ENCODE measurements at places on chromosomes 16 and 17. TPM values are rescaled to one million over a fixed set of nuclear protein-coding genes. Genes with fewer than 3 reads are reported as not detected.

SAMD14 gene
- 105 TPM for polyA plus RNA-seq

ROGDI gene
- 241 TPM for polyA plus RNA-seq

FAM171A2 gene
- 73.6 TPM for polyA plus RNA-seq

SCNN1G gene
- polyA plus RNA-seq = not detected

NUFIP2 gene
- polyA plus RNA-seq = 20.9 TPM

CHP2 gene
- polyA plus RNA-seq = not detected

CSH2 gene
- not detected for polyA plus RNA-seq

SEZ6L2 gene
- 52.7 TPM for polyA plus RNA-seq

G6PC1 gene
- polyA plus RNA-seq = not detected

COPZ2 gene
- not detected for polyA plus RNA-seq

NEUROD2 gene
- polyA plus RNA-seq = not detected

KRT28 gene
- polyA plus RNA-seq = not detected

TOX3 gene
- 2.8 TPM for polyA plus RNA-seq

CRYBA1 gene
- not detected for polyA plus RNA-seq

CRISPLD2 gene
- polyA plus RNA-seq = not detected

OR1F1 gene
- polyA plus RNA-seq = 2.5 TPM

LRRC37A gene
- polyA plus RNA-seq = 5.0 TPM

CNTROB gene
- polyA plus RNA-seq = 52.0 TPM

CHST5 gene
- polyA plus RNA-seq = 2.7 TPM

MPV17L gene
- polyA plus RNA-seq = 0.10 TPM

EFNB3 gene
- polyA plus RNA-seq = 36.4 TPM

CCL1 gene
- polyA plus RNA-seq = not detected

KRT14 gene
- polyA plus RNA-seq = not detected

CACNG3 gene
- not detected for polyA plus RNA-seq

PIK3R6 gene
- polyA plus RNA-seq = not detected

LHX1 gene
- polyA plus RNA-seq = 2.5 TPM

HP gene
- polyA plus RNA-seq = not detected

SCNN1B gene
- not detected for polyA plus RNA-seq

TBC1D26 gene
- polyA plus RNA-seq = 4.1 TPM

ITPRIPL2 gene
- not detected for polyA plus RNA-seq

SPN gene
- 0.09 TPM for polyA plus RNA-seq

SDR42E1 gene
- 0.02 TPM for polyA plus RNA-seq
